HCEC 1CT (cell line): ENCODE measurements at places on chromosomes 4 and X.

- peak; percentile 12 for DNase-seq
Observed at GRCh38 chrX:109889289-109890006, 113.5 kb upstream of the TMEM164 start.

GRCh38 chr4:100417565-100417964 lies 100.3 kb downstream of the EMCN start:
- peak; percentile 62 for DNase-seq

DNA sequence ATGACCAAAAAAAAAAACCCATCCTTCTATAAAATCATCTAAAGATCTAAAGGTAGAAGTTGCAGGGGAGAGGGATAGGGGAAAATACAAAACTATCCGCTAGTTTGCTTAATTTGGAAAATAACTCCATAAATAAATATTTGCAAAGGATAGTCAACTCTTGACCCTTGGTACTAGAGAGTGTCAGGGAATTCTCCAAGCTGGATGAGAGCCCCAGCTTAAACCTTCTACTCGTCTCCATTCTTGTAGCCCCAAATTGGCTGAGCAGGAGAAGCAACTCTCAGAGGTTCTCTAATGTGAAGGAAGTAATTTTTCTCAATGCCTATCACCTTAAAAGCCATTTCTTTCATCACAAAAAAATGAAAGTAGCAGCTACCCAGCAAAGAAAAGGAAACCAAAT lies 35.2 kb downstream of the ACSL4 start:
- no peak for DNase-seq

GRCh38 chrX:21811832-21812231 lies 27.6 kb upstream of the MBTPS2 start:
- no peak for DNase-seq

GRCh38 chrX:150463566-150463965 lies 100.4 kb downstream of the MAMLD1 start:
- DNase-seq: no peak

- no peak for DNase-seq
Observed at GRCh38 chr4:155220025-155220424, 11.6 kb downstream of the NPY2R start.

DNA sequence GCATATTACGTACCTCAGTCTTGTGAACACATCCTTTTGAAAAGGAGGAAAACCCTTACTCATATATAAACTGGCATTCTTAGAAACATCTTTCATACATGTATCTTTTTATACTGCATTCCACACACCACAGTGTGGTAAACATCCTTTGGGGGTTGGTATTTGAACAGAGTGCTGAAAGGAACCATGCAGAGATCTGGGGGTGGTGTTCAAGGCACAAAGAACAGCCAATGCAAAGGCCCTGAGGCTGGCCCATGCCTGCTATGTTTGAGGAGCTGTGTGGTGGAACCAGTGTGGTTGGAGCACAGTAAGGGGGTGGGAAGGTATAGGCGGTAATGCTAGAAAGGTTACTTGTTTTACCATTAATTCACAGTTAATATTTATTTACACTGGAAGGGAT lies 2.0 kb downstream of the ELK1 start:
- peak; percentile 31 for DNase-seq

DNA sequence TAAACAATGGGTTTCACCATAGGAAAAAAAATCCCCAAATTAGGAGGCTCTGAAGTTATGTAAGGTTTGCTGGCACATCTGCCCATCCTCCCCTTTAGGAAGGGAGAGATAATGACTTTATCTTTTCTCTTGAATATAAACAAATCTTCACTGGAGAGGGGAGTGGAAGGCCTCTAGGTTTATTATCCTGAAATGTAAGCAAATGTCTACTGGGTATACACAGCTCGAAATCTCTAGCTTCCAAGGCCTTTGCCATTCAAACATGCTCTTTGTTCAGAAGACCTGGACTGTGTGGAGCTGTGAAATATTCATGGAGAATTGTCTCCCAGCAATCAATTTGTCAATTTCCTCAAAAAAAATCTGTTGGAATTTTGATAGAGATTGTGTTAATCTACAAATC lies 21.7 kb upstream of the MED14 start:
- no peak for DNase-seq

DNA sequence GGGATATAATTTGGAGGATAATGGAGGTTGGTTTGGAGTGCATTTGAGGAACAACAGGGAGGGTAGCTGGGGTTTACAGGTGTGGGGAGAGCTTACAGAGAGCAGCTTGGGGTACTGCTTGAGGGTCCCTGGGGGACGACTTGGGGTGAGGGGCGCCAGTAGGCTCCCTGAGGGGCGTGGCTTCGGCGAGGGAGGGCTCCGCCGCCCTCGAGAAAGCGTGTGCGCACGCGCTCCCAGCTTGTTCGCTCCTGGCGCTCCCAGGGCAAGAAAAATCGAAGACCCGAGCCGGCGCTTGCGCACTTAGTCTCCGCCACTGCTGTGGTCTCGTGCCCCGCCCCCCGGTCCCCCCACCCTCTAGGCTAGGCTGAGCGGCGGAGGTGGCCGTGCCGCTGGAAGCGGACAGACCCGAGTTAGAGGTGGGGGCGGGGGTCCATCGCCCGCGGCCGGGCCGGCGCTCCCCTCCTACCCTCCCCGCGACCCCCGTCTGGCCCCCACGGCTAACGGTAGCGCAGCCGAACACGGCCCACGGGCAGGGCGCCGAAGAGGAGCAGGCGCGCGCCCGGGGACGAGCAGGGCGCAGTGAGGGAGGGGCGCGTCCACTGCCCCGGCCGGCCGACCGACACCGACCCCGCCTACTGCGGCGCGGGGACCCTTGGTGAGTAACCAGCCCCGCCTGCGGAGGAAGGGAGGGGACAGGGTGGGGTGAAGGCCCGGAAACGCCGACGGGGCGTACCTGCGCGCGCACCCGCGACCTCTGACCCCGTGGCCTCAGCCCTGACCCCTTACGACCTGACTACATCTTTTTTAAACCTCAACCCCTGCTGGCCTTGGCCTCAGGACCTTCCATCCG lies 5.4 kb upstream of the CCDC120 start:
- no peak for DNase-seq

- peak; percentile 0 for DNase-seq
Observed at GRCh38 chr4:136831553-136831952, 700.7 kb downstream of the PCDH18 start.

- DNase-seq: no peak
Observed at GRCh38 chrX:43845776-43846175, 36.5 kb downstream of the MAOB start.

GRCh38 chrX:112961981-112962380 lies 121.3 kb upstream of the AMOT start:
- no peak for DNase-seq

DNA sequence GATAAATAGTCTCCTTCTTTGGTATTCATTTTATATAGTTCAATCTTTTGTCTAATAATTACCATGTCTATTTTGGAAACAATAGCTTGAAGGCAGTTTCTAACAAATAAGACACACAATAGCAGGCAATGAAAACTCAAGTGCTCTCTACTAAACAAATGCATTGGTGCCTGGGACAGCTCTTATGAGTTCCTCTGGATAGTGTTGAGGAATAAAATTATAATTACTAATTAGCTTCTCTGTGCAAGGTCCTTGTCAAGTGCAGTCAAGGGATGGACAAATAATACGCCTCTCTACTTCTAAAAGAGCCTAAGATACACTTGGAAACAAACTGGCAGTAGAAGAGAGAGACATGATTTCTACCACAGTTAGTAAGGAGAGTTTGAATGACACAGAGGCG lies 229.0 kb upstream of the GLRA2 start:
- DNase-seq: no peak

DNA sequence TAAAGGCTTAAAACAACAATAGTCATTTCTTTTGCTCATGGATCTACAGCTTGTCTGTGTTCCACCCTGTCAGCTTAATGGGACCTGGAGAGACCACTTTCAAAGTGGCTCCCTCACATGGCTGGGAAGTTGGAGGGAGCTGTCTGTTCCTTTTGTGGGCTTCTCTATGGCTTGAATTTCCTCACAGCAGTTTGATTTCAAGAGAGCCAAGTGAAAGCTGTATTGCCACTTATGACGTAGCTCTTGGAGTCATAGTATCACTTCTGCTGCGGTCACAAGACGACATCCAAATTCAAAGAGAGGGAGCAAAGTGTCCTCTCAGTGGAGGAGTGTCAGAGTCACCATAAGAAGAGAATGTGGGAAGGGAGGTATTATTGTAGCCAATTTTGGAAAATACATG lies 22.7 kb upstream of the ACSL1 start:
- no peak for DNase-seq

DNA sequence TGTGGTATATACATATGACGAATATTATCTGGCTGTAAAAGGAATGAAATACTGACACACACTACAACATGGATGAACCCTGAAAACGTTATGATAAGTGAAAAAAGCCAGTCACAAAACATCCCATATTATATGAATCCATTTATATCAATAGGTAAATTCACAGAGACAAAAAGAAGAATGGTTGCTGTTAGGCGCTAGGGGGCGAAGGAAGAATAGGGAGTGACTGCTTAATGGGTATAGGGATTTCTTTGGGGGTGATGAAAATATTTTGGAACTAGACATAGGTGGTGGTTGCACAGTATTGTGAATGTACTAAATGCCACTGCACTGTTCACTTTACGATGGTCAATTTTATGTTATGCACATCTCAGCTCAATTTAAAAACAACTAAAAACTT lies 96.4 kb upstream of the EGFL6 start:
- DNase-seq: no peak

- no peak for DNase-seq
Observed at GRCh38 chr4:3019145-3019846, 55.0 kb downstream of the HTT-AS start.

GRCh38 chrX:88325634-88326033 lies 421.4 kb upstream of the CPXCR1 start:
- no peak for DNase-seq

GRCh38 chr4:89922848-89923416 lies 28.3 kb downstream of the MMRN1 start:
- DNase-seq: no peak

- DNase-seq: no peak
Observed at GRCh38 chr4:114028071-114028470, 48.6 kb upstream of the ARSJ start.

DNA sequence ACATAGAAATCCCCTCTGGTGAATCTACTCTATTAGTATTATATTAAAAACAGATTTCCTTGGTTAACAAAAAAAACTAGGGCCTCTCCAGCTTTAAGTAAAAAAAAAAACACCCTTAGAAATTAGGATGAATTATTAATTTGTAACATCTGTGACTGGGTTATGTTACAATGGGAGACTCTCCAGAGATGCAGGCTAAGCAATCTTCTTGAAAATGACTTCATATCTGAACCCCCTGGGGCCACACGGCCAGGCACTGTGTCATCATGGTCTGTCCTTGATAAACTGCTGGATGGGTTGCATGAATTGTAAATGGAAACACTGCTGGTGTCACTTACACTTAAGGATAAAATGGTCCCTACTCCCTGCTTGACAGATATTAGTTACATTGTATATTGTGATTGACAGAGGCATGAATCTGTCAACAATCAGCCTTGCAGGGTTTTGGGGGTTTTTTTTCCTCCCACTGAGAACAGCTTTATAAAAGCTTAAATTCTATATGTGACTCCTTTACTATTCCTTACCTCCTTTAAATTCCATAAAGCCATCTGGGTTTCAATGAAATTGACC lies 49.1 kb downstream of the PRKG2 start:
- DNase-seq: peak; percentile 2

GRCh38 chrX:24173115-24173847 lies 23.8 kb downstream of the ZFX start:
- no peak for DNase-seq

GRCh38 chr4:40240040-40240653 lies 43.3 kb downstream of the RHOH start:
- peak; percentile 23 for DNase-seq

DNA sequence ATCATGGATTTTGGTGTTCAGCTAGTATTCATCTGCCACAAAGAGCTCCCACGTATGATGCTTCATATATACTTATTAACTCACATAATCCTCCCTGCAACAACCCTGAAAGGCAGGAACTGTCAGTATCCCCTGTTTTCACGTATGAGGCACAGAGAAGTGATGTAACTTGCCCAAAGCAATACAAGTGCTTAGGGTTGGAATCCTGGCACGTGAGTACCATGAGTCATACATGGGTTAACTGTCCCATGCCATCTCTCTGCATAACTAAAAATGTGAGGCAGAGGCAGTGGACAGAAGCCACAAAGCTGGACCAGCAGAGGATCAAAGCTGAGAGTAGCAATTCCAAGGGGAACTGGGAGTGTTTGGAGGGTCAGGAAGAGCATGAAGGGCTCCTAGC lies 35.7 kb upstream of the EGFL6 start:
- DNase-seq: no peak

GRCh38 chr4:7582313-7583097 lies 147.8 kb upstream of the PSAPL1 start:
- DNase-seq: no peak

GRCh38 chr4:74855879-74856278 lies 61.6 kb upstream of the BTC start:
- no peak for DNase-seq

GRCh38 chr4:106595906-106596305 lies 227.3 kb upstream of the GIMD1 start:
- no peak for DNase-seq

DNA sequence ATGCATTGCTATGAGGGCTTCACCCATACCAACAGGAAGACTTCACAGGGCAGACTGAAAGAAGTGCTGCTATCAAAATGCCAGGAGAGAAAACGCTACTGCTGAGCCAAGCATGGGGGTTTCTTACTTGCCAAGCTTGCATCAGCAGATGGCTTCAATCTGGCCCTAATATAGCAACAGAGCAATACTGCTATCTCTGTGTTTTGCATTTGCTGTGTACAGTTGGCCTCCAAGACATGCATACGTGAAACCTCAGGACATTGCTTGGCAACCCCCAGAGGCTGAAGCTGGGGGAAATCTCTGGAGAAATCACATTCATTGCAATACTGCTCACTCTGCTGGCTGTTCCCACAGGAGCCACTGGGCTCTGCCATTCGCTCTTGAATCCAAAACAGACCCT lies 127.2 kb upstream of the GPC4 start:
- no peak for DNase-seq

DNA sequence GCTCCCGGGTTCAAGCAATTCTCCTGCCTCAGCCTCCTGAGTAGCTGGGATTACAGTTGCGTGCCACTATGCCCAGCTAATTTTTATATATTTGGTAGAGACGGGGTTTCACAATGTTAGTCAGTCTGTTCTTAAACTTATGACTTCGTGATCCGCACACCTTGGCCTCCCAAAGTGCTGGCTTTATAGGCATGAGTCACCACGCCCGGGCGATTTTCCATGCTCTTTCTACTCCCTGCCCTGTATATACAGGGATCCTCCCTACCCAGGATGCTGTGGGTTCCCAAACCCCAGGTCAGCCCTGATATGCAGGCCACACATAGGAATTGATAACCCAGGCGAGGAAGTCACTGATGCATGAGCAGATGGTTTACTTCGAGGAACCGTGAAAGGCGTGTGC lies 31.4 kb downstream of the SSX5 start:
- no peak for DNase-seq

DNA sequence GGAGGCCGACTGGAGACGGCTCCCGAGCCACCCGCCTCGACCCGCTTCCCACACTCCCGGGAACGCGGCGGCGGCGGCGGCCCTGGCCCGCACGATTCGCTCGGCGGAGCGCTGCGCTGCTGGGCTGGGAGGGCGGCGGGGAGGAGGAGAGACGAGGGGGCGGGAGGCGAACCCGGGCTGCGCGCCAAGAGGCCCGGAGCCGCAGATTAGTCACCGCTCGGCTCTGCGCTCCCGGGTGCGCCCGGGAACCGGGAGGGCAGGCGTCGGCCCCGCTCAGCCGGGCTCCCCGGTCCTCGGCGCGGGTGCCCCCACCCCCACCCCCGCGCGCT lies 11.2 kb upstream of the BCOR start:
- peak; percentile 65 for DNase-seq
